NCI-H2107 (cell line): ENCODE measurements at places on chromosomes 5 and 9.

GRCh38 chr5:129506086-129506485, 46.0 kb downstream of the ADAMTS19 start:
- no peak for DNase-seq

- no peak for DNase-seq
These were observed 42.3 kb upstream of the CXXC5 start for GRCh38 chr5:139605887-139606286.

DNA sequence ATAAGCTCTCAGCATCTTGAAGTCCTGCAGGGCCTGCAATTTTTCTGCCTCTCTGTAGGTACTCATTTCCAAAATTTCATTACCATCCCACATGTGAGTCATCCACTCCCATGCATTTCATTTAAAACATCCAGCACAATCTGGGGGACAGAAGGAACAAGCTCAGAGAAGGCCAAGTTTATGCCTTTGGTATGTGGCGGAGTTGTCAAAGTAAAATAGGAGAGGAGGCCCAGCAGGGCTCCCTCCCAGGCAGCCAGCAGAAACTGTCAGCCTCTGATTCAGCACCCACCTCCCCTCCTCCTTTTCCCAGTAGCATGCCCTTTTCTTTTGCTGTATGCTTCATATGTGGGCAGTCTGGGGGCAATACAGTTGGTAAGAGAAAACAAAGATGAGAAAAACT, 126.4 kb upstream of the ZNF366 start:
- DNase-seq, result no peak

DNA sequence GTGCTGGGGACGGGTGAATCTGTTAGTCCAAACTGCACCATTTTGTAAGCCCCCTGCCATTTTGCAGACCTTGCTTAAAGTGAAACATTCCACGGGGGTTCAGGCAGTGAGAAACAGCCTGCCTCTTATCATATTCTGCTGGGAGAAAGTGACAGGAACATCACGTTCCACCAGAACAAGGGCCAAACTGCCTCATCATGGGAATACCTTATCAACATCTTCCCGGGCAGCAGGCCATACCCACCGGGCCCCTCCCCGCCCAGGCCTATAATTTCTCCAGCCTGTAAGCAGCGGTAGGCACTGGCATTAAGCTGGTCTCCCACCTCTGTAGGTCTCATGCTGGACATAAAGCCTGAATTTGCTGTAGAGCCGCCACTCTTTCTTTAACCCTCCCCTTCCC, 1.5 kb upstream of the CFAP77 start:
- DNase-seq, result no peak

DNA sequence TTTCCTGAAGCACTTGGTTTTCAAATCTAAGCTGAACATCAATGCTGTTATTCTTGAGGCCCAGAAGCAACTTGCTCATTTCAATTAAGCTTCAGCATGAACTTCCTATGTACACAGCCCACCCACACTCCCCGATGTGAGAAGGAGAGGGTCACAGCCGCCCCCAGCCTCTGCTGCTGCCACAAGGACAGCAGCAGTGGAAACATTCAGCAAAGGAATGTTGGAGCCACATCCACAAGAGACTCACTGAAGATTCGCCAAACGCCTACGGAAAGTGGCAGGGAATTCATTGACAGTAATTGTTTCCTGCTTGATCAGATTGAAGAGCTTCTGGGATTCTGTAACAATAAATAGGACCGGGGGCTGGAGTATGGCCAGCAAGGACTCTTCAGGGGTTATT, 2.9 kb downstream of the TGFBI start:
- no peak for DNase-seq
